Mammary epithelial cell (primary cell): ENCODE measurements at places on chromosomes 16 and 17.

GRCh38 chr16:66332634-66333610 lies 33.6 kb upstream of the CDH5 start:
- DNase-seq, result no peak

- no peak for DNase-seq
Measured at GRCh38 chr17:59038734-59039133, 67.9 kb downstream of the TRIM37 start.

DNA sequence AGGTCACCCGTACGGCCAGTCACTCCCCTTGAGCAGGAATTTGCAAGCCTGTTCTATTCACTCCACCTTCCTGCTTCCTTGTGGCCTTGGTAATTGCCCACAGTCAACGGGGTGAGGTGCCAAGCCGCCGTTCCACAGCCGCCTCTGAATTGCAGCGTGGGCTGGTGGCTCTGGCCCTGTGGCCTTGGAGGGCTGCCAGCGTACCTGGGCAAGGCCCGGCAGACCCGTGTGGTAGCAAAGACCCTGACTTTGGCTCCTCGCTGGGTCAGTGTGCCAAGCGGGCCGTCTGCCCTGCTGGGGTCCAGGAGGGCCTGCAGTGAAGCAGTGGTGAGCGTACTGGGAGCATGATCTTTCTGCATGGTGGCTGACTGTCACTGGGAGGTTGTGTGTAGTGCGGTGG lies 3.6 kb downstream of the BANP start:
- no peak for DNase-seq

GRCh38 chr17:1367351-1367745 lies 32.7 kb downstream of the YWHAE start:
- peak; percentile 19 for DNase-seq

- no peak for DNase-seq
Measured at GRCh38 chr17:46815474-46816353, 2.8 kb downstream of the WNT3 start.

- DNase-seq, result no peak
Measured at GRCh38 chr16:11224096-11224893, 31.7 kb downstream of the SOCS1 start.

- DNase-seq, result no peak
Measured at GRCh38 chr17:38613981-38614779, 8.4 kb upstream of the SRCIN1 start.

DNA sequence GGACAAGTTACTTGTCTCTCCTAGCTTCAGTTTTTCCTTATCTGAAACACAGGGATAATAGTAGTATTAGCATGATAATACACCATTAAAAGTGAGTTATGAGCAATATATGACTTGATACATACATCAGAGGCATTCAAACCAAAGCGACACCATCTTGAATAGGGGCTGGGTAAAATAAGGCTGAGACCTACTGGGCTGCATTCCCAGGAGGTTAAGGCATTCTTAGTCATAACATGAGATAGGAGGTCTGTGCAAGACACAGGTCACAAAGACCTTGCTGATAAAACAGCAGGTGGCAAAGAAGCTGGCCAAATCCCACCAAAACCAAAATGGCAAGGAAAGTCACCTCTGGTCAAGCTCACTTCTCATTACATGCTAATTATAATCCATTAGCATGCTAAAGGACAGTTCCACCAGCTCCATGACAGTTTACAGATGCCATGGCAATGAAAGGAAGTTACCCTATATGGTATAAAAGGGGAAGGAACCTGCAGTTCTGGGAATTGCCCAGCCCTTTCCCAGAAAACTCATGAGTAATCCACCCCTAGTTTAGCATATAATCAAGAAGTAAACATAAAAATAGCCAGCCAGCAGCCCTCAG lies 37.2 kb upstream of the HS3ST3A1 start:
- DNase-seq, result no peak

DNA sequence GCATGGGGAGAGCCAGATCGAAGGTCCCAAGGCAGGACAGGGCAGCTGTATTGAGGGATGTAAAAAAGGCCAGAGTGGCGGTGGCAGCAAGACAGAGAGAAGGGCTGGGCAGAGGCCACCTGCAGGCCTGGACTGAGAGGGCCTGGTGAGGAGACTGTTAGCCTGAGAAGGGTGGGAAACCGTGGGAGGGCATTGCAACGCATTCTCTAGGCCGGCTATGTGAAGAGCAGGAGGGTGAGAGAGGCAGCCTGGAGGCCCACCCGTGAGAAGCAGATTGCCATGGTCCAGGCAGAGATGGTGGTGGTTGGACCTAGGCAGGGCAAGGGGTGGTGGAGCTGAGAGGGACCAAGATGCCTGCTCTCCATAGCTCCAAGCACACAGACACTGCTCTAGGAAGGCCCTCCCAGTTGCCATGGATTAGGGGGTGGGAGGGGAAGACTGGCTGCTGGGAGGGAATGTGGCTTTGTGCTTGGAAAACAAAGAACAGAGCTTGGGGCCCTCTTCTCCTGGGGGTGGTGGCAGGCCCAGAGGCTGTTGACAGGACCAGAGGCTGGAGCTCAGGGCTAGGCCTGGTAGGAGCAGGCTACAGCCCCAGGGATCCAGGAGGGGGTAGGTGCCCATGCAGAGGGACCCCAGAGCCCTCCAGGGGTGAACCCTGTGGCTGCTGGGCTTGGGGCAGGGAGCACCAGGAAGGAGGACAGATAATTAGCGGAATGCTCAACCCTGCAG lies 12.4 kb upstream of the TCAP start:
- DNase-seq, result no peak

- DNase-seq, result no peak
Measured at GRCh38 chr17:80244871-80245509, 15.7 kb upstream of the RNF213 start.

GRCh38 chr17:38353668-38354067 lies 2.0 kb downstream of the SOCS7 start:
- no peak for DNase-seq

DNA sequence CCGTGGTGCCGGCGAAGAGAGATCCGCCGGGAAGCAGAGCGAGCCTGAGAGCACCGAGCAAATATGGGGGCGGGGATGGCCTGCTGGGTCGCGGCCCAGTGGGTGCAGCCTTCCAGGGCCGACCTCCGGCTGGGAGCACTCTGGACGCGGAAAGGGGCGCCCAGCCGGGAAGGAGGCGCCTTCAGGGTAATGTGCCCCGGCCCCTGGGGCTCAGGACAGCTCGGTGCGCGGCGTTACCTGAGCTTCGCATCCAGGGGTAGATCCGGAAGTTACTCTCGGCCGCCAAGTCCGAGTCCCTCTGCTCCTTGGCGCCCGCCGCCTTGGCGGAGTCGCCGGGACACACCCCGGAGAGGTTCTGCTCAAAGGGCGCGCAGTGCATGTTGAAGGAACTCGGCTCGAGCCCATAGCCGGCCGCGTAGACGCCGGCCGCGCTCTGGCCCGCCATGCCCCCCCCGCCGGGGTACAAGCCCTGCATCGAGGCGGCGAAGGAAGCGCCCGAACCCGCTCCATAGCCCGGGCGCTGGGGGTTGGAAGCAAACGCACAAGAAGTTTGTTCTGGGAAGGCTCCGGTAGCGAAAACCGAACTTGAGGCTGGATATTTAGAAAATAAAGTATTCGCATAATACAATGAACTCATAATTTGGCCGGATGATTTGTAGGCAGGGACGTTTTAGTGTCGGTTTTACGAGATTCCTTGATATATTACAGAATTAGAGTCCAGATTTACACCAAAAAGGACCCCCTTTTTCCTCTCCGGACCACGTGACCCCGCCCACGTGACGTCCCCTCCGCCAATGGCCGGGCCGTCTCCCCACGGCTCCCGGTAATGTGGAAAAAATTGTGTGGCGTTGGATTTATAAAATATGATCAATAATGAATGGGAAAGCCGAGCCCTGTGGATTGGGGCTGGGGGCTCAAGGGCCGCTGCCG lies at the start of gene HOXB7:
HOXB7 (minus strand) TSS at position 736 of the 930 bp plus-strand sequence; CDS start at position 637, 99 bp downstream.
- DNase-seq, result no peak

GRCh38 chr17:83086907-83087787 lies 7.7 kb downstream of the METRNL start:
- DNase-seq, result no peak

DNA sequence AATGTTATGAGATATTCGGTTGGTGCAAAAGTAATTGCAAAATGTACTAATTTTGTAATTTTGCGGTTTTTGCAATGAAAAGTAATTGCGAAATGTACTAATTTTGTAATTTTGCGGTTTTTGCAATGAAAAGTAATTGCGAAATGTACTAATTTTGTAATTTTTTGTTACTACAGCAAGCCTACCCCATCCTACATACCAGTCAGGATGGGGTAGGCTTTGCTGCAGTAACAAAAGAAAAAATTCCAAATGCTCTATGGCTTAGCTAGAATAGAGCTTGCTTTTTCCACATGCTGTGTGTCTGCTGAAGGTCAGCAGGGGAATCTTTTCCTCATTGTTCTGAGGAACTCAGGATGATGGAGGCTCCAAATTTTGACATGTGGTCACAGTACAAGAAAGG lies 83.3 kb upstream of the GPRC5B start:
- no peak for DNase-seq

DNA sequence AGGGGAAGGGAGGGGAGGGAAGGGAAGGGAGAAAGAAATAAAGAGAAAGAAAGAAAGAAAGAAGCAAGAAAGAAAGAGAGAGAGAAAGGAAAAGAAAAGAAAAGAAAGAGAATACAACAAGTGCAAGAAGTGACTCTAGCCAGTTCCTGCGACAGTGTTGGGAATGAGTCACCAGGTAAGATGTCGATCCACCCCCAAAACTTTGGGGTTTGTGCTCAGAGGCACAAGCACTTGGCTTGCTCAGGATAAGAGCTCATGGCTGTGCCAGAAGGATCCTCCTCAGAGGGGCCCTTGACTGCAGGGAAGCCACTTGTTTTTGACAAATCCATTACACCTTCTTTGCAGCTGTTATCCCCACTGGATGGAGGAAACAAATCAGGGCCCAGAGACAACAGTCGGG lies 137.7 kb downstream of the TMEM132E start:
- DNase-seq, result no peak

DNA sequence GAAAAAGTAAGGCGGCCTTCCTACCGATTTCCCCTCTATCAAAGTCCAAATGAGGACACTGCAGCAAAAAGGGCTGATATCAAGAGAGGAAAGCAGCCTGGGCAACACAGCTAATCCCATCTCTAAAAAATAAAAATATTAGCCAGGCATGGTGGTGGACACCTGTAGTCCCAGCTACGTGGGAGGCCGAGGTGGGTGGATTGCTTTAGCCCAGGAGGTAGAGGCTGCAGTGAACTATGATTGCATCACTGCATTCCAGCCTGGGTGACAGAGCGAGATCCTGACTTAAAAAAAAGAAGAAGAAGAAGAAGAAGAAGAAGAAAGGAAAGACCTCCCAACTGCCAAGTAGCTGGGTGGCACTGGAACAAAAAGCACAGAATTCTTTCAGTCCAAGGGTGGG lies 14.4 kb downstream of the CACNB1 start:
- no peak for DNase-seq

- DNase-seq, result no peak
Measured at GRCh38 chr16:87133112-87133850, 183.9 kb downstream of the C16orf95 start.

DNA sequence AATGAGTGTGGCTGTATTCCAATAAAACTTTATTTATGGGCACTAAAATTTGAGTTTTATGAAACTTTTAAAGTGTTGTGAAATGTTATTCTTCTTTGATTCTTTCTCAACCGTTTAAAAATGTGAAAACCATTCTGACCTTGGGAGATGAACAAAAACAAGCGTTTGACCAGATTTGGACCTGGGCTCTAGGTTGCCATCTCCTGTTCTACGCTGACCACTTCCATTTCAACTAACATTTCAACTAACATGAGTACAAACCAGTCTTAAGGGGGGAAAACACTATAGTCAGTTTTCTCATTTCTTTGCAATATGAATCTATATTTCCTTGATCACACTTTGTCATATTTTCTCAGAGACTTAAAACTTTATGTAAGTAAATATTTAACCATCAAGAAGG lies 118.4 kb upstream of the IRX5 start:
- no peak for DNase-seq

DNA sequence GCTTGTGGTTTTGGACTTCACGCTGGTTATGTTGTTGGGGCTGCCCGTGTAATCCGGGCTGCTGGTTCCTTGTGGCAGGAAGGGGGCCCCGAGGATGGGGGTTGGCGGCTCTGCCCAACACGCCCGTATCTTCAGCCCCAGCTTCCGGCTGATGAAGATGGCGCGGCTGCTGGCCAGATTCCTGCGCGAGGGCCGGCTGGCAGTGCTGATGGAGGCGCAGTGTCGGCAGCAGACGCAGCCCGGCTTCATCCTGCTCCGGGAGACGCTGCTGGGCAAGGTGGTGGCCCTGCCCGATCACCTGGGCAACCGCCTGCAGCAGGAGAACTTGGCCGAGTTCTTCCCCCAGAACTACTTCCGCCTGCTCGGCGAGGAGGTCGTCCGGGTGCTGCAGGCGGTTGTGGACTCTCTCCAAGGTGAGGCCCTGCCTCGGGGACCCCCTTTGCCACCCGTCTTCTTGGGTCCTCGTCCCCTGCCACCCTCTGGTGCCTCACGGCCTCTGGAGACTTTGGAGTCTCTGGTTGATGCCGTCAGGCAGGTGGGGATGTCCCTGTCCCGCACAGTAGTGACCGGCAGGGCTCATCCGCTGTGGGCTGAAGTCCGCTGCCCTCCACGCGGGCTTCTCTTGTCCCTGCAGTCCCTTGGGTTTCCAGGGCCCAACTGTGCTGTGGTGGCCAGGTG lies 2.2 kb downstream of the TELO2 start:
- DNase-seq, result no peak

DNA sequence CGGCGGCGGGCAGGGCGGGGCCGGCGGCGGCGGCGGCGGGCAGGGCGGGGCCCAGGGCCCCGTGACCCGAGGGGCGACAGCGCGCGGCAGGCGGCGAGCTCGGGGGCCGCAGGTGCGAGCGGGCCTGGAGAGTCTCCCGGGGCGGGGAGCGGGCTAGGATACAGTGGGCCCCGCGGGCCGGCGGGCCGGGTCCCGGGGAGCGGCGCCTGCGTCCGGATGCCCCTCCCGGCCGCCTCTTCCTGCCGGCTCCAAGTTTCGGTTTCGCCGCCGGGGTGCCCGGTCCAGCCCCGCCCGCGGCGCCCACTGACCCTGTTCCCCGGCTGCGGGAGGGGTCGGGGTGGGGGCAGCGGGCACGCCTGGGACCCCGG lies at the start of gene RNF213:
RNF213 (plus strand) TSS at position 62 of the 368 bp plus-strand sequence. CDS start 2,830 bp downstream, outside the sequence.
- no peak for DNase-seq

DNA sequence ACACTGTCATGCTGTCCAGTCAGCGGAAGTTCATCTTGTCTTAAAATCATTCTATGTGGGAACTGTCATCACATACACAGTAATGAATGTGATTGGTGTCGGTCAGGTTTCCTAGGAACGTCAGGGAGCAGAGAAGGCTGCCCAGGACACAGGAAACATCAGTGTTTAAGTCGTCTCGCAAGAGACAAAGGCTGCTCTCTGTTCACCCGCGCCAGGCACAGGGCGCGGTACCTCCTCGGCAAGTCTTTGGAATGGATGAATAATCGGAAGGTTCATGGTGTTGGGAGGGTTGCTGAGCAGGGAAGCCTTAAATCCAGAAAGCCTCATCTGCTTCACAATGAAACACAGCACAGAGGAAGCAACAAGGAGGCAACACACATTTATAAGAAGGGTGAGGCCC lies 148.2 kb downstream of the CPPED1 start:
- no peak for DNase-seq

- DNase-seq, result no peak
Measured at GRCh38 chr17:30234964-30235363, 533 bp downstream of the SLC6A4 start.

GRCh38 chr17:44502598-44503146 lies 534 bp downstream of the GPATCH8 start:
- peak; percentile 47 for DNase-seq
